Mucosa of gallbladder (tissue), 1 donor: ENCODE measurements at places on chromosomes 5 and 9. TPM values are rescaled to one million over a fixed set of nuclear protein-coding genes. Genes with fewer than 3 reads are reported as not detected.

The PCDHGB1 gene
- 4.6 TPM for total RNA-seq

The RNF224 gene
- total RNA-seq, result 0.95 TPM

The C9 gene
- 1.0 TPM for total RNA-seq

The BARHL1 gene
- total RNA-seq, result not detected

The FAM114A2 gene
- total RNA-seq, result 30.4 TPM

The MEGF10 gene
- total RNA-seq, result 0.63 TPM

The TXNDC8 gene
- not detected for total RNA-seq

The TRPM6 gene
- total RNA-seq, result 0.29 TPM

The PCDHB11 gene
- total RNA-seq, result 8.5 TPM

The NIM1K gene
- 0.26 TPM for total RNA-seq

The SMIM33 gene
- 0.17 TPM for total RNA-seq

The JAKMIP2 gene
- total RNA-seq, result 1.8 TPM

The NEURL1B gene
- 27.9 TPM for total RNA-seq

The TBC1D2 gene
- total RNA-seq, result 16.7 TPM

The SCGB3A2 gene
- not detected for total RNA-seq

The PAX5 gene
- 0.12 TPM for total RNA-seq

The MXD3 gene
- 9.7 TPM for total RNA-seq

The F2RL2 gene
- 1.9 TPM for total RNA-seq

The ADAMTSL1 gene
- total RNA-seq, result 1.8 TPM

The LCP2 gene
- 38.4 TPM for total RNA-seq

The MUSK gene
- total RNA-seq, result 2.5 TPM

The GDNF gene
- total RNA-seq, result 1.2 TPM

The PCDHGA10 gene
- 6.2 TPM for total RNA-seq

The PCDHB12 gene
- total RNA-seq, result 3.5 TPM
